ENCODE measurements at places on chromosomes 3 and 15. TPM values are rescaled to one million over a fixed set of nuclear protein-coding genes. Genes with fewer than 3 reads are reported as not detected.

- H3K36me3 ChIP-seq = no peaks in the 10 kb centered on the region
- no peaks in the 10 kb centered on the region for H3K27me3 ChIP-seq
- no peak overlapping the region for H3K4me3 ChIP-seq
- peaks cover 31% of the 10 kb centered on the region for H3K4me1 ChIP-seq
Observed at GRCh38 chr15:40878785-40879184, 4.8 kb upstream of the RHOV start.

DNA sequence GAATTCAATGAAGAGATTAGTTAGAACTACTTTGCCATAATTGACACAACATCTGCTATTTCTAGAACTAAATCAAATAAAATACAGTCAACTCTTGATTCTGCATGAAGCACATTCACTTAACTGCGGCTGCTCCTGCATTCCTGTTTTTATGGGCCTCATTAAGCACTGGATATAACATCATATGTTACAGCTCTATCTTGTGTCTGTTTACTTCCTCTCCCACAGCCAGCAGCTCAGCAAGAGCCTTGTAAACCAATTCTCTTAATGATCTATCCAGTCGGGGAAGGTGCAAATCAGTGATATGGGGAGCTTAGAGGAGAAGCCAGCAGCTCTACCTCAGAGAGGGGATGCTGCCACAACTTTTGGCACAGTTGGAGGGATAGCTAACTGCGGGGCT, 329.2 kb downstream of the ARRDC4 start:
- H3K27ac ChIP-seq = no peak overlapping the region
- H3K4me3 ChIP-seq = no peak overlapping the region
- H3K36me3 ChIP-seq = no peaks in the 10 kb centered on the region
- peaks cover 21% of the 10 kb centered on the region for H3K27me3 ChIP-seq
- DNase-seq = no peak
- H3K4me1 ChIP-seq = no peaks in the 10 kb centered on the region

- H3K27ac ChIP-seq = no peak overlapping the region
- no peak overlapping the region for H3K4me3 ChIP-seq
- DNase-seq = no peak
- no peaks in the 10 kb centered on the region for H3K4me1 ChIP-seq
- no peaks in the 10 kb centered on the region for H3K36me3 ChIP-seq
Observed at GRCh38 chr3:193010191-193010590, 92.5 kb upstream of the MB21D2 start.

DNA sequence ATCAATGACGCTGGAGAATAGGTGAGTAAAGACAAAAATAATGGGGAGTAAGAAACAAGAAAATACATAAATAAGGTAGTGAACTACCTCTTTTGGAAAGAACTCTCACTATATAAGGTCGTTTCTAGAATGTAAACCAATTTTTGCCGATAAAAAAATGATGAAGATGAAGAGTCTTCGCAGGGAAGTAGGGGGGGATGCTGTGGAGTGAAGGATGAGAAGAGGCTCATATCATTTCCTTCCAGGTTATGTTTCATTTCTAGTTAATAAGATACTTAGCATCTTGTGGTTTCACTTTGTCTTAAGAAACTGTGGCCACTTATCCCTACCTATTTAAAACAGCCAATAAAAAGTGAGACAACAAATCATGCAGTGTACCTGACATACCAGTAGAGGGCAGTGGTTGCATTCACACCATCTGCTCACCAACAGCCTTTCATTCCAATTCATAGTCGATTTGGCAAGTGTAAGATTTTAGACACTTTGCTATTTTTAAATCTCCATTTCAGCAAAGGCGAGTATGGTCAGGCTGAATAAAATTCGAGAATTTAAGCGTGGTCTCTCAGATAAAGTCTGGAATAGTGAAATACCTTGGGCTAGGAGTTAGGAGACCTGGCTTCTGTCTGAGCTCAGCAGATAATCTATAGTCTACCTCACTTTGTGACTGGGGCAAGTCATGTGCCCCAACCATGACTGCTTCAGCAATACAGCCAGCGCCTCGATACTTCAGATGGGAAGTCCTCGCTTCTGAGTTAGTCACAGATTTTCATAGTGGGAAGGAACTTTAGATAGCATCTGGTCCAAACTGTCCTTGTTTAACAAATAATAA, 28.9 kb upstream of the ICE2 start:
- no peaks in the 10 kb centered on the region for H3K36me3 ChIP-seq
- no peaks in the 10 kb centered on the region for H3K27me3 ChIP-seq
- H3K4me3 ChIP-seq = no peak overlapping the region
- DNase-seq = peak; percentile 54

- H3K36me3 ChIP-seq = no peaks in the 10 kb centered on the region
- H3K4me1 ChIP-seq = no peaks in the 10 kb centered on the region
- no peak for DNase-seq
- H3K27me3 ChIP-seq = 0 out of 2 replicates have a peak, but pooled peaks cover 5% of the 10 kb centered on the region
Observed at GRCh38 chr3:134029734-134030378, at the start of gene SLCO2A1. Gene SLCO2A1, minus strand, starts transcription at chr3:134029925. Its CDS starts 123 bp downstream, at chr3:134029802.

DNA sequence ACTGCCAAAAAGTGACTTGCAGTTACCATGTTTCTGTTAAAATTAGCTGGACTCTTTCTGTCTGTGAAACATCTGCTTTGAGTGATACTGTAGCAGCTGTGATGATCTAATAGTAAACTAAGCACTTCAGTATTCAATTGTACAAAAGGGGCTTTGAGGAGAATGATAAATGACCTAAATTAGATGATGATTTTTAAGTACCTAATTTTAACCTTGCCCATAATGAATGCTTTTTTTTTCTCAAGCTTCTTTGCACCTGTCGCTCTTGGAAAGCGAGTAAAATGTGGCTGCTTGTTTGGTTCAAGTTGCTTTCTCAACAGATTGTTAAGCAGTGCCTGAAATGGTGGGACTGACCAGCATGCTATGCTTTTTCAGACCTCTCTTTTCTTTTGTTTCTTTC, 752.3 kb downstream of the EPHA3 start:
- H3K36me3 ChIP-seq = no peaks in the 10 kb centered on the region
- H3K27ac ChIP-seq = no peak overlapping the region
- no peaks in the 10 kb centered on the region for H3K4me1 ChIP-seq
- H3K4me3 ChIP-seq = no peak overlapping the region

DNA sequence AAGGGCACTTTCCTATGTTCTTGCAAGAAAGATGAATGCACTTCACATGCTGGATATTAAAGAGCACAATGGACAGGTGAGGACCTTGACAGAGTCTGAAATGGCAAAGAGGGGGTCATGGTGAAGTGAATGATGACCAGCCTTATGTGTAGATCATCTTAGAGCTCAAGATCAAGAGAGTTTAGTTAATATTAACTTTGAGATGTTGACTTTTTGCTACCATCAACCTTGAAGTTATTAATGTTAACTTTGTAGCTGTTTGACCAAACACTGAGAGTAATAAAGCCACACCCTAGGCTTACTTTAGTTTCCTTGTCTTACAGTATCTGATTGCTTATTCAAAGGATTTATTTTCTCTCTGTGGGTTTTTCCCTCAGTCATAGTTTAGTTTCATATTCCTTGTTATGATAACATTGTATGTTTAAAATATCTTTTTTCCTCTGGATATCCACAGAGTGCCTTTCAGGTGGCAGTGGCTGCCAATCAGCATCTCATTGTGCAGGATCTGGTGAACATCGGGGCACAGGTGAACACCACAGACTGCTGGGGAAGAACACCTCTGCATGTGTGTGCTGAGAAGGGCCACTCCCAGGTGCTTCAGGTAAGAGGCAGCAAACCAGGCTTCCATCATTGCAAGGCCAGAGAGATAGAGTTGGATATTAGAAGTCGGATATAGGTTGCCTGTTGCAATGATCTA, 5.4 kb downstream of the NFKBIZ start:
- DNase-seq = no peak
- H3K4me3 ChIP-seq = no peak overlapping the region
- H3K27me3 ChIP-seq = no peaks in the 10 kb centered on the region
- H3K27ac ChIP-seq = no peak overlapping the region
- peaks cover 3% of the 10 kb centered on the region for H3K4me1 ChIP-seq

DNA sequence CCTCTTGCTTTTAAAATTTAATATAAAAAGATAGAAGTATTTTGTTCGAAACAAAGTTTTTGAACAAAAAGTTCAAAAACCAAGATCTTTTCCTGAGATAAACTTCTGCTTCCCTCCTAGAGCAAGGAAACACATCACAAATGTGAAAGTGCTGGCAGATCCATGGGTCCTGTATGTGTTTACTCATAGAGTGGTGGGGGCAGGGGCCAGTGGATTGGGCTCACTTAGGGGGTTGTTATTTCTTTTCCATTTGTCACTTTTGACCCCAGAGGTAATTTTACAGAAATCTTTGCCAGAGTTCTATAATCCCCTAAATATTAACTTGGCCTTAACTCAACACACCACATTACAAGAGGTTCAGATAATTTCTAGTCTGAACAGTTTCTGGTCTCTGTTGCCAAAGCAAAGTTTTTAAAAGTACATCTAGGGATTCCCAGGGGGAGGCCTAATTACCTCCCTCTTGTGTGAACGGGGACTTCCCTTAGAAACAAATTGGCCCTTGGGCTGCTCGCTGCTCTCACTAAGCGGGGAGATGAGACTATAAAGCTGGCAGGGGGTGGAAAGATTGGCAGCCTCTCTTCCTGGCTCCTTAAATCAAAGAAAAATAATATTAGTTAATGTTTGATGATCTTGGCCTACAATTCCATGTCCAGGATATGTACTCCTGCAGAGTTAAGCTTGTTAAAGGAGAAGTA, 66.8 kb upstream of the PTX3 start:
- H3K4me1 ChIP-seq = no peaks in the 10 kb centered on the region
- no peak for DNase-seq
- no peaks in the 10 kb centered on the region for H3K36me3 ChIP-seq
- no peak overlapping the region for H3K4me3 ChIP-seq
- no peaks in the 10 kb centered on the region for H3K27me3 ChIP-seq

- no peaks in the 10 kb centered on the region for H3K27me3 ChIP-seq
- no peaks in the 10 kb centered on the region for H3K36me3 ChIP-seq
- no peak overlapping the region for H3K4me3 ChIP-seq
- DNase-seq = peak; percentile 24
- H3K27ac ChIP-seq = no peak overlapping the region
Observed at GRCh38 chr3:31448035-31448881, 84.5 kb upstream of the STT3B start.

DNA sequence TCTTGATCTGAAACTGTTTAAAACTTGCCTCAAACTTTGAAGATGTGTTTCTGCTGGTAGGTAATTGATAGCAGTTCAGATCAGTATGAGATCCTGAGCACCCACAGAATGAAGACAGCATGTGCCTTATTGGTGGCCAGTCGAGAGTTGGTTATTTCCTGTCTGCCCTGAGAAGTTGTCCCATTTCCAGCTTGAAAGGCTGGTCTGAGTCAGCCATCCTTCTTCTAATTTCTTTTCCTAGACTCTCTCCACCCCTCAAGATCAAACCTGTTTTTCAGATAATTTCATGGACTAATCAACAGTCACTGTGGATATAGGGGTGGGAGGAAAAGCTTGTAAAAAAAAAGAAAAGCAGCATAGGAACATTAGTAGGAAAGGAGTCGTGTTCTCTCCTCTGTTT, 464.4 kb downstream of the FOXP1 start:
- H3K4me1 ChIP-seq = no peaks in the 10 kb centered on the region
- no peak overlapping the region for H3K27ac ChIP-seq
- H3K4me3 ChIP-seq = no peak overlapping the region
- DNase-seq = no peak

GRCh38 chr15:88894819-88895767, at the start of gene HAPLN3:
Gene HAPLN3, minus strand, starts transcription at chr15:88895544. Its CDS starts 8,246 bp downstream, at chr15:88887298.
- peaks cover 36% of the 10 kb centered on the region for H3K4me1 ChIP-seq
- no peaks in the 10 kb centered on the region for H3K36me3 ChIP-seq
- peak within 1 kb of the TSS; percentile 67 for H3K4me3 ChIP-seq
- no peaks in the 10 kb centered on the region for H3K27me3 ChIP-seq
- DNase-seq = no peak
- H3K27ac ChIP-seq = peak within 1 kb of the TSS; percentile 32

DNA sequence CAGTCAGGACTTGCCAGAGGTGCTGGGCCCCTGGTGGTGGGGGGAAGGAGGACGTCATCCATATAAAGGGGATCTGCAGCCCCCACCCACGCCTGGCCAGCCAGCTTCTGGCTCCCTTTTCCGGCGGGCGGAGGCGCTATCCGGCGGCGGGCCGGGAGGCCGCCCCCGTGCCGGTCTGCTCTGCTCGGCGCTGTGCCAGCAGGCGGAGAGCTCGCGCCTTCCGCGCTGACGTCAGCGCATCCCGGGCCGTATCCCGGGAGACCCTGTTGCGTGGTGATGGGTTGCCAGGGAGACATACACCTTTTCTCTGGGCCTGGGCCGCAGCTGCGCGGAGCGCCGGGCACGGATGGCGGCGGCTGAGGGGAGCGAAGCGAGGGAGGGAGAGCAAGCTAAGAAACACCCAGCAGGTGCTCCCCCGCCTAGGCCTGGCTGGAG, 1.1 kb downstream of the FAM131A start:
- H3K27me3 ChIP-seq = no peaks in the 10 kb centered on the region
- no peak overlapping the region for H3K27ac ChIP-seq
- H3K36me3 ChIP-seq = peaks cover 18% of the 10 kb centered on the region
- H3K4me3 ChIP-seq = no peak overlapping the region
- H3K4me1 ChIP-seq = peaks cover 40% of the 10 kb centered on the region
- DNase-seq = no peak

GRCh38 chr3:16824081-16824696, 60.6 kb upstream of the PLCL2 start:
- DNase-seq = no peak
- no peak overlapping the region for H3K27ac ChIP-seq
- no peaks in the 10 kb centered on the region for H3K36me3 ChIP-seq
- H3K4me3 ChIP-seq = no peak overlapping the region
- no peaks in the 10 kb centered on the region for H3K27me3 ChIP-seq
- no peaks in the 10 kb centered on the region for H3K4me1 ChIP-seq

- peak within 1 kb of the TSS; percentile 54 for H3K4me3 ChIP-seq
- no peak within 1 kb of the TSS for H3K27ac ChIP-seq
- no peaks in the 10 kb centered on the region for H3K36me3 ChIP-seq
- H3K27me3 ChIP-seq = no peaks in the 10 kb centered on the region
Observed at GRCh38 chr3:167380004-167380689, at the start of gene ZBBX. Gene ZBBX, minus strand, starts transcription at chr3:167380297. Its CDS starts 7,396 bp downstream, at chr3:167372901.

BMF gene
- 1.0 TPM for total RNA-seq

CCR1 gene
- total RNA-seq = 0.10 TPM
